Globus pallidus (tissue), 1 donor: ENCODE measurements at places on chromosomes 4 and X.

DNA sequence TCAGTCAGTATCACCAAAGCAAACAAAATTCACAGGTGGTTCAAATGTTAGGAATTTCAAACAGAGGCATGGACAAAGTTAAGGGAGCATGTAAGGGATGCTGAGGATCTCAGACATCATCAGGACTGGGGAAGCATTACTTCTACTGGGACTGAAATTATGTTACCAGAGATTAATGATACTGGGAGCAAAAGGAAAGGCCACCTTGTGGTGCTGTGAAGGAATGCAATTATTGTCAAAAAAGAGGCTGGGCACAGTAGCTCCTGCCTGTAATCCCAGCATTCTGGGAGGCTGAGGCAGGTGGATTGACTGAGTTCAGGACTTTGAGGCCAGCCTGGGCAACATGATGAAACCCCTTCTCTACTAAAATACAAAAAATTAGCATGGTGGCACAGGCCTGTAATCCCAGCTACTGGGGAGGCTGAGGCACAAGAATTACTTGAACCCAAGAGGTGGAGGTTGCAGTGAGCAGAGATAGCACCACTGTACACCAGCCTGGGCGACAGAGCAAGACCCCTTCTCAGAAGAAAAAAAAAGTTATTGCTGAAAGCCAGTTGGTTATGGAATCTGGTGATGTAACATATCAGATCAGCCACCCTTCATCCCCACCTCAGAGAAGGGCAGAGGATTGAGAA lies 954.3 kb downstream of the PCDH7 start:
- no peak for DNase-seq

GRCh38 chr4:116926631-116927295 lies 158.6 kb downstream of the TRAM1L1 start:
- DNase-seq: no peak

GRCh38 chr4:25803720-25804225 lies 59.0 kb downstream of the SEL1L3 start:
- no peak for DNase-seq

DNA sequence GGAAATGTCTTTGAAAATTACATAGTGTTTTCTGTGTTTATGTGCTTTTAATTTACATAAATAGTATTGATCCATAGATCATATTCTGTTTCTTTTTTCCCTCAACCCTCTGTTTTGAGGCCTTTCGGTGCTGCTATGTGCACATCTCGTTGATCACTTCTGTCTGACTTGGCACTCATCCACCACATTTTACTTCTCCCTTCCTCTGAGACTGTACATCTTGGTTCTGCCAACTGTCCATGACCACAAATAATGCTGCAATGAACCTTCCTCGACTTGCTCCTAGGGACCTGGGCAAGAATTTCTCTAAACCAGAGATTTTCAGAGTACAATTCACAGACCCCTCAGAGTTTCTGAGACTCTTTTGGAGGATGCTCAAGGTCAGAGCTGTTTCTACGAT lies 74.4 kb downstream of the RTL5 start:
- DNase-seq: no peak

- DNase-seq: no peak
Observed at GRCh38 chr4:115219862-115220261, 106.4 kb upstream of the NDST4 start.

DNA sequence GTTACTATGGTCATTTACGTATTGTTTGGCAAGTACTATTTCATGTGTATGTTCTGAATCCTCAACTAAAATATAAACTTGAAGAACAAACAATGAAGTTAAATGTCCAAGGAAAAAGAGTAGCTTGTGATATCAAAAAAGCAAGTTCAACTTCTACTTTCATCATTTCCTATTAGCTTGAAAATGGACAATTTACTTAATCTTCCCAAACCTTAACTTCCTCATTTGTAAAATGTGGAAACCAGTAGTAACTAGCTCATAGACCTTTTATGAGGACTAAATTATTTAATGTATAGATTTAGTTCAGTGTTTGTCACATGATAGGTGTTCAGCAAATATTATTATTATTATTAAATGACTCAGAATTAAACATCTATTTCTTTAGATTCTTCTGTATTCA lies 276.8 kb upstream of the TET2 start:
- DNase-seq: no peak

GRCh38 chr4:2898001-2898400 lies 54.4 kb downstream of the ADD1 start:
- DNase-seq: no peak

DNA sequence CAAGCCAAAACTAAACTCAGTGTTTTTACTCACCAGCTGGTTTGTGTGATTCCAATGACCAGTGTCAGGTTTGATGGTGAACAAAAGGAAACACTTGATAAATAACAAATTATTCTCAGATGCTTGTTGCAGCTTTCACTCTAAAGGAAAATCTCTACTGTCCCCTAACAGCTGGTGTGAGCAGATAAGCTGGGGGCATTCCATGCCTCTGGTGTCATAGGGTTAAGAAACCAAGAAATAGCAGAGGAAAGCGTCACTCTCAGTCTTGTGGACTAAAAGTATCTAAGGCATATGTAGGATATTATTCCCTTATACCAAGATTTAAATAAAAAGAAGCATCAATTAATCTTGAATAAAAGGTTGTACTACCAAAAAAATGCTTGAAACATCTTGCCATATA lies 24.3 kb downstream of the TRPC5 start:
- DNase-seq: no peak

DNA sequence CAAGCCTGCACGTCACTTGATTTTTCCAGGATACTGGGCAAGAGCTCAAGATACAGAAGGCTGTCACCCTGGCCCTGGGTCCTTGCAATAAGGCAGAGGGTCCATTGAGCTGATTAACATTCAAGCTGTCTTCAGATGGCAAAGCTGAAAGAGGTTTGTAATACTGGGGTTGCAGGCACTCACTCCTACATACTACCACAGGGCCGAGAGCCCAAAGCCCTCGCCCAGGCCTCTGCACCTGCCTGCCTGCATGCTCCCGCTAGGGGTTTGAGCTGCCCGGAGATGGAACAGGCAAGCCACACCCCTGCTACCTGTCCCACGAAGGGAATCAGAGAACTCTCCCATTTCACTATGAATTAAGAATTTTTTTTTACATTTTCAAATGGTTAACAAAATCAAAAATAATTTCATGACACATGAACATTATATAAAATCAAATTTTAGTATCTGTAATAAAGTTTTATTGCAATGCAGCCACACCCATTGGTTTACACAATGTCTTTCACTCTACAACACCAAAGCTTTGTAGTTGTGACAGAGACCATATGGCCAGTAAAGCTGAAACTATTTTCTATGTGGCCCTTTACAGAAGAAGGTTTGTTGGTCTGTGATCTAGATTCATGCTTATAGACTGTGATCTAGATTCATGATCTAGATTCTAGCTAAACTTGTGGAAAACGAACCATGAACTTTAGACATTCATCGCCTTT lies 530.4 kb upstream of the IGFBP7 start:
- no peak for DNase-seq

- no peak for DNase-seq
Observed at GRCh38 chr4:95422436-95422835, 126.3 kb downstream of the UNC5C start.
